ENCODE measurements at places on chromosomes 2 and 18. TPM values are rescaled to one million over a fixed set of nuclear protein-coding genes. Genes with fewer than 3 reads are reported as not detected.

The FSIP2 gene
- 0.82 TPM for total RNA-seq

The CROCC2 gene
- total RNA-seq: not detected

The ANXA4 gene
- 75.5 TPM for total RNA-seq

The LANCL1 gene
- 22.9 TPM for total RNA-seq

The CHST9 gene
- not detected for total RNA-seq

Data from glomerular endothelial cell (primary cell).